ENCODE measurements at places on chromosomes 11 and 22.

- peak; percentile 81 for DNase-seq
Measured at GRCh38 chr22:39176143-39176713, 23.7 kb upstream of the CBX7 start.

DNA sequence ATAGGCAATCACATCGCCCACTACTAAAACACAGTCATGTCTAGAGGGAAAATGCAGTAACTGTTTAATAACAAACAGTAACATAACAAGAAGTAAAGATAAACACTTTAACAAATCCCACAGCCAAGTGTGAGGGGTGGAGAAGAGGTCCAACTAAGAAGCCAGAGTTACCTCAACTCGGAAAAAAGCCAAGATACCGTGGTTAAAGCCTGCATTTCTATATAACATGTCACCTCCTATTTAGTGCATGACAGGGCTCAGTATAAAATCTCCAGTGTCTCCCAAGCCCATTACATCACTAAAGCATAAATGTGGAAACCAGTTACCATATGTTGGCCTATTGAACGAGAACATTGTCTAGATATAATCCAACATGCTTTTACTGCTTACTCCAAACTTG lies 281.7 kb downstream of the LRRC4C start:
- DNase-seq: no peak

DNA sequence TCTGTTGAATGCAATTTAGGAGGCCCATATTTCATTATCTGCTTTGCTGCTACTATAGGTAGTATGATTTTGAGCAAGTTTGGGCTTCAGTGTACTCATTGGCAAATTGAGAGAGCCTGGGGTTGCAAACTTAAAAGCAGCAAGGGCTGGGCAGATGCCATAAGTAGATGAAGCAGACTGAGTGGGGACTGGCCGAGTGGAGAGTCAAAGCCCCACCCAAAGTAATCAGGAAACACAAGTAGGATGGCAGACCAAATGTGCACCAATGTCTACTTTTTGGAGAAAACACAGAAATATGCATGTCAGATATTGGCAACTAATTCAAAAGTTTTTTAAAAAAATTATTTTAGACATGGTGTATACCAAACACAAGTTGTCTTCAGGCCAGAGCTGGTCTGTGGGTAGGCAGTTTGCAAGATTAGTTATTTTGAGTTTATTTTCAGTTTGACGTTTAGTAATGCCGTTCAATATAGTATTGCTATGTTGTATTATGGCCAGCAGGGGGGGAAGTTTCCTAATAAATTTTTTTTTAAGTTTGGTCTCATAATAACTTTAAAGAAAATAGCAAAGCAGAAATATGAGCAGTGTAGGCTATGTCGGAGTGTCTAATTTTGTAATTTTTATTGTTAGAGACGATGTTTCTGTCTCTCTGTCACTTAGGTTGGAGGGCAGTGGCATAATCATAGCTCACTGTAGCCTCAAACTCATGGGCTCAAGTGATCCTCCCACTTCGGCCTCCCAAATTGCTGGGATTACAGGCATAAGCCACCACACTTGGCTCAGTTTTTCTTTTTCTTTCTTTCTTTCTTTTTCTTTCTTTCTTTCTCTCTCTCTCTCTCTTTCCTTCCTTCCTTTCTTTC lies 105.1 kb downstream of the HIPK3 start:
- no peak for DNase-seq

GRCh38 chr11:75615751-75616150 lies 53.1 kb downstream of the MAP6 start:
- no peak for DNase-seq

GRCh38 chr11:40376331-40376730 lies 1083.1 kb downstream of the LRRC4C start:
- DNase-seq: no peak

- DNase-seq: no peak
Measured at GRCh38 chr11:86214710-86215109, 29.8 kb upstream of the EED start.

- DNase-seq: peak; percentile 89
Measured at GRCh38 chr11:76615950-76616349, 54.6 kb downstream of the LRRC32 start.

DNA sequence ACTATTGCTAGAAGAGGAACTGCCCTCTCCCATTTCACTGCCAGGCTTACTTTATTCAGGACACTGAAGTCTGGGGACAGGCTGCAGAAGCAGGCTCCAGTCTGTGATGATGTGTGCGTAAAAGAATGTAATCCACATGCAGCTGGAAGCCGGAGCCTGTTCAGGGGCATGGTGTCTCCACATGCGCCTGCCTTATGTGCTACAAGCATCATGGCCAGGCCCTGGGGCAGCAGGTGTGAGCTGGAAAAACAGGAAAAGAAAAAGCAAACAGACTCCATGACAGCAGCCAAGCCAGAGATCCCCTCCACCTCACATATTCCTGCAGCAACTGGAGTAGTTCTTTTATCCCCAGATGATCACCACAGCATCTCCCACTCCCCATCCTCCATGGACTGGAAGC lies 33.4 kb downstream of the ARFGAP2 start:
- DNase-seq: no peak

DNA sequence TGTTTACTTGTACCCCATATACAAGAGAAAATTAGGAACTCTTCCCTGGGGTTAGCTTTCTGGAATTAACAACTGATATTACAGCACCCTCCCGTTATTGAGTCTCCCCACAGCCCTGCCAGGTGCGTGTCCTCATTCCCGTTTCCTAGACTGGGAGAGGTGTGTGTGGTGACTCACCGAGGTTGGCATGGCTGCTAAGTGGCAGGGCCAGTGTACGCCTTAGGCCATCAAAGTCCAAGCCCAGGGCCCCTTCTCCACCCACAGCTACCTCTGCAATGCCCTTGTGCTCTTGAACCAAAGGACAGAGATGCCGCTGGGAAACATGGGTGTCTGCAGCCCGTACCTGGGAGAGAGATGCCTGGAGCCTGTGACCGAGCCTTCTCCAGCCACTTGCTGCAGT lies 12.3 kb downstream of the IFT27 start:
- peak; percentile 61 for DNase-seq

- no peak for DNase-seq
Measured at GRCh38 chr11:128625326-128625725, 38.0 kb upstream of the ETS1 start.

- no peak for DNase-seq
Measured at GRCh38 chr22:41782316-41782715, 18.2 kb upstream of the CCDC134 start.

GRCh38 chr11:102555091-102555490 lies 24.5 kb upstream of the MMP7 start:
- no peak for DNase-seq

DNA sequence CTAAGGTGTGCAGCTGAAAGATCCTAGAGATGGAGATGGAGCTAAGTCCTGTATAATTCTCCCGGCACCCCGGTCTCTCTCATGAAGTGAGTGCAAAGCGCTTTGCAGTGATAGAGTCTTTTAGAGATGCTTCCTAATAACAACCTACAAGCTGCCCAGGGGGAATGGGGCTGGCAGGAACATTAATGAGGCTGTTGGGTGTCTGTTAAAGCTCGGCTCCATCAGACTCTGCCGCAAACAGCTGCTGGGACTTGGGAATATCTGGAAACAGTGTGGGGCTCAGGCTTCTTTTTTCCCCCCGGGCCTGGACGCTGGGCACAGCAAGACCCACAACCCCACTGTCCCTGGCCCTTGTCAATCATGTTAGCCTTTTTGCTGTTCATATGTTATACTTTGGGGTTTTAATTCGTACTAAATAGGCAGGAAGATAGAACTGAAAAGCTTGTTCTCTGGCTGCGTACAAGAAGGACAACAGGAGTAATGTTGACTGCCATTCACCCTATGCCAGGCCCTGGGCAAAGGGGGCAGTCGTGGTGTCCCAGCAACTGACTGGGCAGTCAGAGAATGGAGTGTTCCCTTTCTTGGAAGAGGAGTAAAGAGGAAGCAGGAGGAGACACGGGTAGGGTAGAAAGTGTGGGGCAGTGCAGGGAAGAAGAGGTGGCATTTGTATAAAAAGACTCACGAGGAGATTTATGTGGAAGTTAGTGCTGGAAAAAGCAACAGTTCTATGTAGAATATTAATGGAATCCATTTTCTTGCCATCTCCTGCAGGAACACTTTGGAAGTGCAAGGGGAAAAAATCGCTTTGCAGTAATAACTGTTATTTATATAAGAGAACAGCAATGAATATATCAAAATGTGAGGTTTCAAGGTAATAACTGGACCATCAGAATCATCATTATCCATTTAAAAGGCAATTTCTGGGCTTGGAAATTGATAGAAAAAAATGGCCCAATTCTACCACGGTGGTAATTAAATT lies 232.8 kb downstream of the GRIK4 start:
- no peak for DNase-seq

DNA sequence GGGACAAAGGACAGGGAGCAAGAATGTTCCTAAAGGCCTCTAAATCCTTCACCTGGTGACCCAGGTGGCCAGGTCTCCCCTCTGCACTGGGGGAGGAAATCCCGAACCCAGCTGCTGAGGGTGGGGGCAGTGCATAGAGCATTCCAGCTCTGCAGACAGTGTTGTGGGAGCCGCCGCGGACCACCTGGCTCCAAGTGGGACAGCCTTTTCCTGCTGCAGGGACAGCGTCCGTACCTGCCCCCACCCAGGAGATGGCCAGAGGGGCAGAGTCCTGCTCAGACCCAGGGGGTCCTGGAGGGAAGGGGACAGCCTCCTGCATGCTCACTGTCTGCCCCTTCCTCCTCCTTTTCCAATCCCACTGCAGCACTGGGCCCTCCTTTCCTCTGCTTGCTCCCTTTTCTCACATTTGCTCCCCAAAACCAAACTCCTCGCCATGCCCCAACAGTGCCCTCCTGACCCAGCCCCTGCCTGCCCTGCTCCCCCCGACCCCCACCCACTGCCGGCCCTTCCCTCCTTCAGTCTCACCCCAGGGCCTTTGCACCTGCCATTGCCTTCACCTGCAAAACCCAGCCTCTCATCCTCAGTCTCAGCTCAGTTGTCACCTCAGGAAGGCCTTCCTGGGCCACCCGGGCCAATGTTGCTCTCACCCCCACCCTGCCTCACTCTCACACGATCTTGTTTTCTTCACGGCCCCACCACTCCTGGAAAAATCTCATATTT lies 12.8 kb downstream of the PNPLA5 start:
- no peak for DNase-seq

DNA sequence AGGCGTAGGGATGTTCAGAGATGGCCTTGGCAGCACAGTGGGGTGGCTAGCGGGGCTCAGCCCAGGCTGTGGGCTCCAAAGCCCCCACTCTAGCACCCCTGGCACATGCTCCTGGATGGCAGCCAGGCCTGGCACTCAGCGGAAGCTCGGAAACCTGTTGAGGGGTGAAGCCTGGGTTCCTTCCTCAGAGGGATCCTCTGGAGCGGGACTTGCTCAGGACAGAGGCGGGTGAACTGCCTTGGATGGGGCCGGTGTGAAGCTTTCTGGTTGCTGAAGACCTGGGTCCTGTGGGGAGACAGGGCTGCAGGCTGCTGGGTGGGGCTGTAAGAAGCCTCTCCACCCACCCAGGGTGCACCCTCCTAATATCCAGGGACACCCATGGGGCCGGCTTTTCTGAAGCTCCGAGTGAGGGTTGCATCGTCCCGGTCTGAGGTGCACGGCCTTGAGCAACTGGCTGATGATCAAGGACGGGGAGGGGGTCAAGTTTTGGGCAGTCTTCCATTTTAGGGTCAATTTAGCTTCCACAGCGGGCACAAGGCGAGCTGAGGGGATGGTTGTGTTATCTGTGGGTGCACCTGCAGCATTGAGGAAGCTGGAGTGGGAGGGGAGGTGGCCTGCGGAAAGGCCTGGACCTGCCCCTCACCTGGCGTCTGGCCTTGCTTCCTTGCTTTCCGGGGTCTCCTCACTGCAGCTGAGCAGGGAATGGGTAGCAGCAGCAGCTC lies 5.2 kb downstream of the MRGPRE start:
- no peak for DNase-seq

Data from coronary artery (tissue), 2 donors.